Epithelial cell of prostate (primary cell): ENCODE measurements at places on chromosomes 6 and 20.

- no peak for DNase-seq
Measured at GRCh38 chr6:52641826-52642225, 29.1 kb upstream of the TMEM14A start.

GRCh38 chr20:24962182-24962492 lies 13.1 kb downstream of the CST7 start:
- no peak for DNase-seq

DNA sequence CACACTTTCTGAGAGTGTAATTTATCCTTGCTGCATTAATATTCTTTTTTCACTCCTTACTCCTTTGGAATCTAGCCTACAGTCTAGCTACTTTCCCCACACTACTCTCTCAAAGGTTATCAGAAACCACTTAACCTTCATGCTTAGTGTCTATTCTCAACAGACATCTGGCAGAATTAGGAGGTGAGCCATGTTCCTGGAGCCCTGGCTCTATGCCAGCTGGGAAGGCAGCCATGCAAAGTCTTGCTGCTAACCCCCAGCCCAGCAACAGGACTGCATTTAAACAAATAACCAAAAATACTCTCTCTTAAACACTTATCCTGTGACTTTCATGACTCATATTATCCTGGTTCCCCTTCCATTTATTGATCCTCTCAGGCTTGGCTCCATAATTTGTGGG lies 260.2 kb downstream of the BCKDHB start:
- no peak for DNase-seq

DNA sequence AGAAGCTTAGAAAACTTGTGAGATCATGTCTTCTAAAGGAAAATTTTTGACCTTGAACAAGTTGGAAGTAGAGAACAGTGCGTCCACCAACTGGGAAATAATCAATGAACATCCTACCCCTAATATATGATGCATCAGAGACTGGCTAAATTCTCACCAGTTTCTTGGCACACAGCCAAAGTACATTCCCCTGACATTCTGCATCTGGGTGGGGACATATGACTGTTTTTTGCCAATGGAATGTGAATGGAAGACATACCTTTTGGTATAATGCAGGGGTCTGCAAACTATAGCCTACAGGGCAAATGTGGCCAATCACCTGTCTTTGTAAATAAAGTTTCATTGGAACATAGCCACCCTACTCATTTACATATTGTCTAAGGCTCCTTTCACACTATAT lies 84.7 kb downstream of the HAO1 start:
- DNase-seq: no peak

- no peak for DNase-seq
Measured at GRCh38 chr20:13382786-13383185, 161.7 kb downstream of the ISM1 start.
